LHCN-M2 (cell line): ENCODE measurements at places on chromosomes 5 and 9. TPM values are rescaled to one million over a fixed set of nuclear protein-coding genes. Genes with fewer than 3 reads are reported as not detected.

DNA sequence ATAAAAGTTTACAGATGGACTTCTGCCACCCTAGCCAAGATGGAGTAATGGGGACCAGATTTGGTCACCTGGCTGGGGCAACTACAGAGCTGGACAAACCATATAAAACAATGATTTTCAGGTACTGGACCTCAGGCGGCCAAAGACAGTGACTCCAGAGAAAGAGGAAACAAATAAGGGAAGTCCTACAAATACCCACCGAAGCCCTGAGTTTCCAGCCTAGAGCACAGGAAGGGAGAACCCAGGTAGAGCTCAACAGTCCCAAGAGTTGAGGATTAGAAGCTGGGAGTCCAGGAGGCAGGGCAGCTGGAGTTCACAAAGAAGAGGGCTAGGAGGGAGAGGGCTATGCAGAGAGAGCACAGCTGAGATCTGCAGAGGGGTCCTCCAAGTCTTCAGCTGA is 106.7 kb upstream of the NR5A1 start:
- DNase-seq, result no peak

DNA sequence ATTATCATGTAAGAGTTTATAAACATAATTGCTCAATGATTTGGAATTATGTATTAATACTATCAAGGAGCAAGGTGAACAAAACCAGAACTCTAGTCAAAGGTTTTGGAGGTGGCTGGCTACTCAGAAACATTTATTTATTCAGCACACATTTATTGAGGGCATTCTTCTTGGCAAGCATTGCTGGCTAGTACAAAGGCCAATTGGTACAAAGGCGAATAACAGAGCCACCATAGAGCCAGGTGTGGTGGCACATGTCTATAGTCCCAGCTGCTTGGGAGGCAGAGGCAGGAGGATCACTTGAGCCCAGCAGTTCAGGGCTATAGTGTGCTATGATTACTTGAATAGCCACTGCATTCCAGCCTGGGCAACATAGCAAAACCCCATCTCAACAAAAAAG is 242.1 kb downstream of the CWC27 start:
- DNase-seq, result no peak

The TSSK1B gene
- 0.06 and 0.52 TPM in 2 replicates for total RNA-seq

DNA sequence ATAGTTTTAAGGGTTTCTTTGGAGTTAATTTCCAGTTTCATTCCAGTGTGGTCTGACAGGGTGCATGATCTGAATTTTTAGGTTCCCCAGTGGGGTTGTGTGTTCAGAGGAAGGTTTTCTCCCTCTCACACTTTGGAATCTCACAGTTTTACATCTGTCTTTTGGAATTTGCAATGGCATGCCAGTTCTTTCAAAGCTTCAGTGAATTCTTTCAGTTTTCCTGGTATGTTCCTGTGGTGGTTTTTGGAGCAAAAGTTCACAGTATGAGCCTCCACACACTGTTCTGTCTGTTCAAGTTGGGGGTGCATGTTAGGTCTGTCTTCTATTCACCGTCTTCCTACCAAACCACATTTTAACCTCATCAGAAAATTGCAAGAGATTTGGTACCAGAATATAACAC is 624.2 kb downstream of the KCTD16 start:
- peak; percentile 65 for DNase-seq

GRCh38 chr5:135505973-135506372 is 29.8 kb downstream of the NEUROG1 start:
- no peak for DNase-seq

DNA sequence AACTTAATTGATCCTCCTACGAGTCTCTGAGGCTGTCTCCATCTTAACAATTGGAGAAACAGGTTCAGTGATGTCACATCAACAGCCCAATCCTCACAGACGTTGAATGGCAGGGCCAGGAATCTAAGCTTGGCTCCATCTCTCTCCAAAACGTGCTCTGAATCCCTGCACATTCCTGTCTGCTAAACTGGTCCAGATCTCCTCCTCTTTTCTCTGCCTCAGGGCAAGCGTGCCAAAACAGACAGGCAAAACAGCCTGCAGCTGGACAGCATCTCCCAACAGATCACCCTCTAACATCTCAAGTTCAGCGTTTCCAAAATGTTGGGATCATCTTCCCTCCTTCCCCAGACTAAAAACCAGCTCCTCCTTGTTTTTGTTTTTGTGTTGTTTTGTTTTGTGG is 6.6 kb downstream of the FBP1 start:
- DNase-seq, result no peak

DNA sequence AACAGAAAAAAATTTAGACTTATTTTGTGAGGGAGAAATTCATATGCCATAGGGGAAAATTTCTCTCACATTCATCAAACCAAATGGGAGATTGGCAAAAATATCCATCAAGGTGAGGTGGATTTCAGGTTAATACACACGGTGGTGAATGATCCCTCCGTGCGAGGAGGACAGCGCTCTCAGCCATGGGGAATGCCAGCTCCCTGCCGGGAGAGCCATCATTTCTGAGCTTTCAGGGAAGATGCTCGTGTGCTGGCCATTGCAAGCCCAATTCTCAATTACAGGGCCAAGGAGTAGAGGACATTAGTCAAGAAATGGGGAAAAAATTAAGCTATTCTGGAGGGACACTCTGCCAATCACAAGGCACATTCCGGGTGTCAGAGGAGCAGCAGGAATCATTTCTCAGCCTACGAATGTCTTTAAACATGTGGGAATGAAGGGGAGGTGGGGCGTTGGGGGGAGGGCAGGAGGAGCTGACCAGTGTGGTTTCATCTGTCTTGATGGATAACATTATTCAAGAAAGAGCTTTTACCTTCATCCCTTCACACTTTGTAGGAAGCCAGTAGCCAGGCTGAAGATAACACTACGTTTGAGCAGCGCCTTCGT is 165.5 kb downstream of the DAB2IP start:
- no peak for DNase-seq

DNA sequence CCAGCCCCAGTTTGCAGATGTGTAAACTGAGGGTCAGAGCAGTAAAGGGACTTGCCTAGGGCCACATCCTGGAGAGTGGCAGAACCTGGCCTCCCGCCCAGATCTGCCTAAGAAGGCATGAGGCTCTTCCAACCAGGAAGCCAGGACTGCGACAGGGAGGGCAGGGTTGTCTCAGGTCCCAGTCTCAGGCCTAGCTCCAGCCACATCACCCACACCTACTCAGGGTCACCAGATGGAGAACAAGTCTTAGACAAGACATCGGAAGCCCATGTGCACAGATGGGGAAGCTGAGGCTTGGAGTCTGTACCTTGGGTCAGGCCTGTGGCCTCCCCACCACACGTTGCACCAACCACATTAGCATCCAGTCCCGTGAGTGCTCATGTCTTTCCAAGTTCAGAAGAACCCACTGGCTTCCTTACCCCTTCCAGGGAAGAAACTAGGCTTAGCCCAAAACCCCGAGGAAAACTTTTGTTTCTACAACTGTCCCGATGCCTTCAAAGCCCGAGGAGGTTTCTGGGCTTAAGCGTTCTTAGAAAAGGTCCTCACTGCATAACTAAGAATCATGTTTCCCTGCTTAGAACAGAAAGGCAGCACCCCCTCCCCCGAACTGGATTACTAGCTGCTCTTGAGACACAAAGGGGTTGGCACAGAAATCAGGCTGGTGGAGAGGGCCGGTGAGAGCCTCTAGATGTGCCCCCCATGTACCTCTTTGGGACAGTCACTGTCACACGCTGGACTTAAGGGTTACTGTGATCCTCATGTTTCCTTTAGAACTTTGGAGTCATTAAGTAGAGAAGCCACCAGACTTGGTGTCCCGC is 2.2 kb downstream of the FAM78A start:
- DNase-seq, result peak; percentile 12

DNA sequence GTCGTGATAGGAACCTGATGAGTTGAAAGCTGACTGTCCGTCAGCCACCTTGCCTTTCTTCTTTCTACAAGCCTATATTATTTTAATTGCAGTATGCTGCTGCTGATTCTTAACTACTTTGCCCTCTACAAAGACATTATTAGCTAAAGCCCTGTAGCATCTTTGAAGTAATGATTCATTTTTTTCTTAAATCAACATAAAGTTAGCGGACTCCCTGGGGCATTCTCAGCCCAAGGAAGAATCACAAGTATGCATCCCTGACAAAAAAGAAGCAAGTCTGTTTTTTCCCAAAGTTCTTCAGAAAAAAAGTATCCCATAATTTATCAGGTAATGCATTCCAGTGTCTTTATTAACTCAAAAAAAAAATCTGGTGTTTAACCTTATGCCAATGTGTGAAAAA is 69.5 kb upstream of the TAS2R1 start:
- DNase-seq, result no peak

GRCh38 chr5:54761213-54761701 is 224.1 kb downstream of the ESM1 start:
- DNase-seq, result peak; percentile 95

The SHB gene
- 27.1 and 33.2 TPM in 2 replicates for total RNA-seq

The F2RL1 gene
- 0.06 and 0.19 TPM in 2 replicates for total RNA-seq

DNA sequence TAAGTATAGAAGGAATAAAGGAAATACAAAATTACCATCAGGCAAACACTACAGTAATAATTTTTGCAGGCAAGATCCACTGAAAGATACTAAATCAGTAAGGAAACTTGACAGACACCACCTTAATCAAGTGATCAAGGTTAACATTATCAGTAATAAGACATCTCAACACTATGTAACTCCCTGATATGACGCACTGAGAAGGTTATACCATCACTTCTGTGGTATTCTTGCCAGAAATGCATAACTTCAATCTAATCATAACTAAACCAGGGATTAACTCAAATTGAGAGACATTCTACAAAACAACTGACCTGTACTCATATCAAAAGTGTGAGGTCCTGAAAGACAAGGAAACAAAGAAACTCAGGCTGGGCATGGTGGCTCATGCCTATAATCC is 52.5 kb upstream of the GABRP start:
- DNase-seq, result no peak

The IL13 gene
- not detected in 2 replicates for total RNA-seq

The ANXA2R gene
- total RNA-seq, result 1.7 and 2.6 TPM in 2 replicates

The GRXCR2 gene
- not detected in 2 replicates for total RNA-seq

GRCh38 chr5:178325679-178326373 is 93.2 kb upstream of the PHYKPL start:
- DNase-seq, result no peak

DNA sequence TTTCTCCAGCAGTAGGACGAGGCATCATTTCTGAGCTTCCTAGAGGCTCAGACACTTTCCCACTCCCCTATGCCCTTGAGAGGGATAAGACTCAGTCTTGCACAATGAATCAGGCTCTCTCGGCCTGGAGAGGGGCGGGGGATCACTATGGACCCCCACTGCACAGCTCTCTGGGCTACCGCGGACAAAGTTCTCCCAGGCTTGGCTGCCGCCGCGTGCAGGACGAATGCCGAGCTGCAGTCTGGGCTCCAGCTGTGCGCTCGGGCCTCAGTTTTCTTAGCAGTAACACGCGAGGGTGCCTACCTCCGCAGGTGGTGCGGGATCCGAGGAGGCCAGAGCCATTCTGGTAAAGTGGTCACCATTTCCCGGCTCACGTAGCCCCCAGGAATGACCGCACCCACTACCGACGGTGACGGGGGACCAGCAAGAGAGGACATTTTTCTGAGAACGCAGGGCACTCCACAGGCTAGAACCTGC is 3.4 kb upstream of the MYORG start:
- DNase-seq, result no peak

The PCDHGA6 gene
- total RNA-seq, result 0.77 and 0.98 TPM in 2 replicates

The DPYSL3 gene
- total RNA-seq, result 55.9 and 66.9 TPM in 2 replicates

DNA sequence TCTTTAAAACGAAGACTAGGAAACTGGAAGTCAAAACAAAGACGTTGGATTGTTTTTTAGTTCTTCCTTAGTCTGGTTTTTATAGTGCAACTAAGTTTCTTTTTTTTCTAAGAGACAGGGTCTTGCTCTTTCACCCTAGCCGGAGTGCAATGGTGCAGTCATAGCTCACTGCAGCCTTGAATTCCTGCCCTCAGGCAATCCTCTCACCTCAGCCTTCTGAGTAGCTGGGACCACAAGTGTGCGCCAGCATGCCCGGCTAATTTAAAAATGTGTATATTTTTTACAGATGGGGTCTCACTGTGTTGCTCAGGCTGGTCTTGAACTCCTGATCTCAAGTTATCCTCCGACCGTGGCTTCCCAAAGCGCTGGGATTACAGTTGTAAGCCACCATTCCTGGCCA is 27.6 kb downstream of the ZFYVE16 start:
- DNase-seq, result no peak

The HAVCR2 gene
- total RNA-seq, result 0.06 and 0.17 TPM in 2 replicates

GRCh38 chr5:33516421-33516820 is 75.7 kb downstream of the TARS1 start:
- no peak for DNase-seq

DNA sequence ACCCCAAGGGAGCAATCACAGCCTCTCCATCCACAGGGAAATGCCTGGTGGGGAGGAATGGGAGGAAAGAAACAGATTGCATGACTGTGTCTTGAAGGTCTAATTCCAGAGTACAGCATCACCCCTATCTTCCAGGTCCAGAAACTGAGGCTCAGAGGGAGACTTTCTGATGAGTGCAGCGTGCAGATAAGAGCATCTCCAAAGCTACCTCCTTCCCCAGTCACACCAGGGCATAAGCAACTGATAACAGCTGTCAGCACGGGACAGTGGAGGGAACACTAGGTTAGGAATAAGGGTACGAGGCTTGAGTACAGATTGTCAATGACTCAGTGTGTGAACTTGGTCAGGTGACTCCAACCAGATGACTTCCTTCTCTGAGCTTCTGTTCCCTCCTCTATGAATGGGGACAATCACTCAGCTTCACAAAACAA is 126.9 kb downstream of the KCNIP1 start:
- DNase-seq, result peak; percentile 3

GRCh38 chr9:591292-591691 is 250.2 kb upstream of the DMRT1 start:
- DNase-seq, result no peak

The TMC1 gene
- not detected in 2 replicates for total RNA-seq

GRCh38 chr5:34009610-34010009 is 1.8 kb upstream of the AMACR start:
- no peak for DNase-seq

DNA sequence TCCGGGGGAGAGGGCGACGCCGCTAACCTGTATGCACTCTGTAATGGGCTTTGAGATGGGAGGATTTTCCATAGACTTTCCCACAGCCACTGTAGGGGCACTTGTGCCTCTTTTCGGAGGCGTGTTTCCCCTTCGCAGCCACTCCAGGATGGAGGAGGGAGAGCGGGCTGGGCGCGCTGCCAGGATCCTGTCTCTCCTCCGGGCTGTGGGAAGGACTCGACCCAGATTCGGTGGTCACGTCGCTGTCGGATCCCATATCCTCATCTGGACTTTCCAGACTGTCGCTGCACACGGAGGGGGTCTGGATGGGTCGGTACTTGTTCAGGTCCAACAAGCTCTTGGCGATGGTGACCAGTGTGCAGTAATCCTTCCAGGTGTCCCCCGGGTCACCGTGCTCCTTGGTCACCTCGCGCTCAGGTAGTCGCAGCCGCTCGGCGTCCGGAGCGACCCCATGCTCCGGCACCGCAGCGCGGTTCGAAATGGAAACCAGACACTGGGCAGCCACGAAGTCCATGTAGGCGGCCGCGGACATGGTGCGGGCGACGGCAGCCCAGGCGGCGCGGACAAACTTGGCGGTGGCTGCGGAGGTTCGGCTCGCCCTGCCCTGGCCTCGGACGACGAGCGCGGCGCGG is 1.5 kb downstream of the KLF9 start:
- peak; percentile 83 for DNase-seq

GRCh38 chr5:80124121-80124918 is 89.2 kb downstream of the THBS4 start:
- no peak for DNase-seq
